NCI-H524 (cell line): ENCODE measurements at places on chromosomes 3 and 15.

DNA sequence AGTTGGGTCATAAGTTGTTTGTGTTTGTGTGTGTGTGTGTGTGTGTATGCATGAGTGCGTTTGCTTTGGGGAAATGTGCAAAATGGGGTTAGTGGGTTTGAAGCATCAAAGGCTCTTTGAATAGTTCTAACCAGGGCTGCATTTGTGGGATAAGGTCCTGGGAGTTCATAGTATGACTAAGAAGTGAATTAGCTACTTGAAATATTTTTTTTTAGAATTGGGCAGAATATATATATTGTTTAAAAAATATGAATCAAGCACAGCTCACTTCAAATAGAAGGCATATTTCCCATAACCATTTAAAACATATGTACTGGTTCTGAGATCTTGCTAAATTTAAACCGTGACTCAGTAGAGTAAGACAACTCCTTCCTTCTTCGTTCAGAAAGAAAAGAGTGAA is 43.1 kb downstream of the IGF2BP2 start:
- DNase-seq = no peak

GRCh38 chr3:148226246-148226645 is 471.5 kb upstream of the AGTR1 start:
- DNase-seq = no peak

GRCh38 chr3:198079771-198080520 is 119.9 kb downstream of the LMLN start:
- peak; percentile 69 for DNase-seq

- no peak for DNase-seq
Observed at GRCh38 chr3:135000465-135000864, 205.4 kb downstream of the EPHB1 start.

GRCh38 chr3:8886546-8886945 is 76.7 kb downstream of the RAD18 start:
- DNase-seq = no peak

DNA sequence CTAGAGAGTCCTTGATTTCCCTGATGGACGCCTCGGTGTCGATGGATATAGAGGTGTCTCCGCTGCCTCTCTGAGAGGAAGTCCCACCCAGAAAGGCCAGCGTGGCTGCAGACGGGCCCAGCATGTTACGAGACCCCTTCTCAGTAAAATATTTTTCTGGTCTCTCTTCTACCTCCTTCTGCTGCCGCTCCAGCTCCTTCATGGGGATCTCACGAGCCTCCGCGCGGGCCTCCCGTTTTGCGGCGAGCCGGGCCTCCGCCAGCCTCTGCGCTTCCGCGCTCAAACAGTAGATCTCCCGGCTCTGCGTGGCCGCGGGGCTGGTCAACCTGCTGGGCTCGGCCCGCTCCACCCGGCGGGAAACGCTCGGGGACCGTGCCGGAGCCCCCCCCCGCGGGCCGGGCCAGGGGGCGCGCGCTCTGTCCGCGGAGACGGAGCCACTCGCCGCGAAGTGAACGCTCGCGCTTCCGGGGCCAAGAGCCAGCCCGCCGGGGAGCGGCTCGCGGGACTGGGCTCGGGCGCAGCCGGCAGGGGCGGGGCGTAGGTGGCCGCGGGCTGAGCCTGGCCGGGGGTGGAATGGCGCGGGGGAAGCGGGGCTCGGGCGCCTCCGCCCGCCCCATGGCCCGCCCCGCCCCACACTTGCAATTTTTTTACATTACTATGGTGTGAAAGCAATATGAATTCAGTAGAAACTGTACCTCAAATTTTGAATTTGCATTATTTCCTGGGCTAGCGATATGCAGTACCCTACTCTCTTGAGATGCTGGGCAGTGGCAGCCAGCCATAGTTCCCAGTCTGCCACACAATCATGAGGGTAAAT is 10.2 kb upstream of the KCNMB3 start:
- DNase-seq = peak; percentile 74

DNA sequence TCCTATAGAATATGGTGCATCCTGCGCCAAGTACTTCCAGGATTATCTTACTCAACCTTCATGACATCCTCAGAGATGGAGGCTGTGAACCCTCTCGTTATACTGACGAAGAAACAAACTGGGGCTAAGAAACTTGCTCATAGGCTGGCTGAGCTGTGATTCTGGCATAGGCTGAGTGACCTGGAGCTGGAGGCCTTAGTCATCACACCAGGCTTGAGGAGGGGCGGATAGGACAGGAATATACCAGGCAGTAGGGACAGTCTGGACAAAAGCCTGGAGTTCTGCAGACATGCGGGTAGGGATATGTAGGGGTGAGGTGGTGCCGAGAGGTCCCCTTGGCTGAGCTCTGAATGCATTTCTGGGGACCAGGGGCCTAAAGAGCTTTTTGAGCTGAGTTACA is 18.1 kb downstream of the HEMK1 start:
- DNase-seq = no peak

GRCh38 chr3:152574461-152575079 is 260.4 kb upstream of the P2RY1 start:
- DNase-seq = peak; percentile 64

DNA sequence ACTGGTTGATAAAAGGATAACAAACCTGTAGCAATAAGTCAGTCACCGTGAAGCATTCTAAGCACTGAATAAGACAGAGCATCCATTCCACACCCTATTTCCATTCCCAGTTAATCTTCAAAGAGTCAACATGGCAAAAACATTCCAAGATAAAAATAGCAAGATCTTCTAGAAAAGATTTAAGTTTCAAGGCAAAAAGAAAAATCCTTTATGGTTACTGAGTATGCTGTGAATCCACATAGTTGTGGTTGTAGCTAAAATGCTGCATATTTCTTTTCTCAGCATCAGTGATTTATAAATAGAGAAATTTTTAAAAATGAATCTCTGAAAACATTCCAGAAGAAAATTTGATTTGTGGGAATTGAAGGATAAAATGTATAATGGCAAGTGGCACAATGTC is 21.1 kb downstream of the GAP43 start:
- DNase-seq = no peak

DNA sequence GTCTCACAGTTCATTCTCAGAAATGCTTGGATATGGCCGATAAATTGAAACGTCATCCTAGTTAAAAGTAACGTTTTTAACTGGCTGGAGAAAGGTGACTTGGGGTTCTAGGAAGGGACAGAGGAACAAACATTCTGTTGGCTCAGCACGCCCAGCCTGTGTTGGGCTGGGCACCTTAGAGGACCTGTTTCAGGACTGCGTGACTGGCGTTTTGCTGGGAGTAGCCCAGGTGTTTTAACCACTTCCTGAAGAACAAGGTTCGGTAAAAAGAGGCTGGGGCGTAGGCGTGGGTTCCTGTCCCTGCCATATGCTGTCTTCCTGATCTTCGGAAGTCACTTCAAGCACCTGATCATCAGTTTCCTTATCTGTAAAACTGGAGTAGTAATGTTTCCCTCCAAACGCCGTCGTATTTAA is 1.1 kb upstream of the TLNRD1 start:
- no peak for DNase-seq

- no peak for DNase-seq
Observed at GRCh38 chr15:73946046-73946721, 19.9 kb downstream of the LOXL1 start.

- DNase-seq = no peak
Observed at GRCh38 chr3:194194051-194194756, 58.3 kb downstream of the HES1 start.

DNA sequence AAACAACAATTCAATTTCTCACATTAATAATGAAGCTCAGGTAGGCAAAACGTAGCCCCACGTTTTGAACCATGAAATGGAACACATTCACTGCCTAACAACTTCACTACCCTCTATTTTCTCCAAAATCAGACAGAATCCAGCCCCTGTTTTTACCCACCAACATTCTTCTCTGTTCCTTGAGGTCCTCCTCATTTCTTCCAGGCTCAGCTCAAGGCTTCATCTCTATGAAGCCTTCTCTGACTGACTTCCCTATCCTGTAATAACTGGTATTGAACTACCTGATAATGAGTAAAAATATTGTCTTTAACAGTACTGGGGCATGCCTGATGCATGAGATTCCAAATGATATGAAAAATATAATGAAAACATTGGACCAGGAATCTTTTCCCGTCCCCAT is 2.2 kb downstream of the TFRC start:
- no peak for DNase-seq

DNA sequence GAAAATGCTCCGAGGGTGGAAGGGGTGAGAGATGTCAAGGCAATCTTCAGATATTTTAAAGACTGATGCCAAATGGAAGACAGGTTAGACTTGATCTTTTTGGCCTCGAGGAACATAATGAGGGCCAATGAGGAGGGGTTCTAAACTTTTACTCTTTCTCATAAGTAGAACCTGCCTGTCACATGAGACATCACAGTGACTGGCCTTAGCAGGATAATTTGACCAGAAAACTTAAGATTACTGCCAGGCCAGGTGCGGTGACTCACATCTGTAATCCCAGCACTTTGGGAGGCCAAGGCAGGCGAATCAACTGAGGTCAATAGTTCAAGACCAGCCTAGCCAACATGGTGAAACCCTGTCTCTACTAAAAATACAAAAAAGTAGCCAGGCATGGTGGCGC is 12.2 kb downstream of the TM4SF4 start:
- no peak for DNase-seq

DNA sequence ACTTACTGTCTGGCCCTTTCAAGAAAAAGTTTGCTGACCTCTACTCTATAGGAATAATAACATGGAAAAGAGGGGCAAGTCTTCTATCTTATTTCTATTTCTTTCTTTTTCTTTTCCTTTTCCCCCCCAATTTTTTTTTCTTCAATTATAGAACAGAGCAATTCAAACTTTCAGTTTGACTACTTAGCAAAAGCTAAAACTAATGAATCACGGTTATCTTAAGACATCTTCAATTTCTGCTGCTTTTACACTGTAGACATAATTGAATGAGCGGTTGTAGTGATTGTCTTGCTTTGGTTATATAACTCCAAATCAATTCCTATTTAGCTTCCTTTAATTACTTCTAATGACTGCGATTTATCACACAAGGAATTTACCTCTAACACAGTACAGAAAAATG is 74.3 kb upstream of the P2RY1 start:
- no peak for DNase-seq

- no peak for DNase-seq
Observed at GRCh38 chr3:71714595-71714994, 10.6 kb downstream of the EIF4E3 start.

DNA sequence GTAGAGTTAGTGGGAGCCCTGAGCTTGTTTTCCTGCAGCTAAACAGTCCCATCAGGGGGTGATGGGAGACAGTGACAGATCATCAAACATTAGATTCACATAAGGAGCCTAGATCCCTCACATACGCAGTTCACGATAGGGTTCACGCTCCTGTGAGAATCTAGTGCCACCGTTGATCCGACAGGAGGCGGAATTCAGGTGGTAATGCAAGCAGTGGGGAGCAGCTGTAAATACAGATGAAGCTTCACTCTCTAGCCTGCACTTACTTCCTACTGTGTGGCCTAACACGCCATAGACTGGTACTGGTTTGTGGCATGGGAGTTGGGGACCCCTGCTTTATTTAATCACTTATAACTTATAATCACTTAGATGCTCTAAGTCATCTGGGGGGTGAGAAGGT is 179.1 kb downstream of the AKAP13 start:
- DNase-seq = no peak

- DNase-seq = no peak
Observed at GRCh38 chr15:94639701-94640100, 408.3 kb downstream of the MCTP2 start.

DNA sequence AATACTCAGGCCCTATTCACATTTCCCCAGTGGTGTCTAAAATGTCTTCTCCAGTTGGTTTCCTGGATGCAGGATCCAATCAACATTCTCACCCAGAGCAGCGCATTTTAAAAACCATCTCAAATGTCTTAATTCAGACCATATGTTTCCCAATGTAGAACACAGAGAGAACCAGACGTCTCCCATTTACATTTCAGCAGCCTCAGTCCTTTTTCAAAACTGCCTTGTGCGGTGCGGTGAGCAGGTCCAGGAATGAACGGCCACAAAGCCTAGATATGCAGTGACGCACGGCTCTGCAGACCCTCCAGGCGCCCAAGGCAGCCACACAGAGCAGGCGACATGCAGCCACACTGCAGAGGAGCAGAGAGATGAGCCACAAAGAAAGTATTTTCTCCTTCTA is 66.1 kb upstream of the MEX3B start:
- DNase-seq = no peak

DNA sequence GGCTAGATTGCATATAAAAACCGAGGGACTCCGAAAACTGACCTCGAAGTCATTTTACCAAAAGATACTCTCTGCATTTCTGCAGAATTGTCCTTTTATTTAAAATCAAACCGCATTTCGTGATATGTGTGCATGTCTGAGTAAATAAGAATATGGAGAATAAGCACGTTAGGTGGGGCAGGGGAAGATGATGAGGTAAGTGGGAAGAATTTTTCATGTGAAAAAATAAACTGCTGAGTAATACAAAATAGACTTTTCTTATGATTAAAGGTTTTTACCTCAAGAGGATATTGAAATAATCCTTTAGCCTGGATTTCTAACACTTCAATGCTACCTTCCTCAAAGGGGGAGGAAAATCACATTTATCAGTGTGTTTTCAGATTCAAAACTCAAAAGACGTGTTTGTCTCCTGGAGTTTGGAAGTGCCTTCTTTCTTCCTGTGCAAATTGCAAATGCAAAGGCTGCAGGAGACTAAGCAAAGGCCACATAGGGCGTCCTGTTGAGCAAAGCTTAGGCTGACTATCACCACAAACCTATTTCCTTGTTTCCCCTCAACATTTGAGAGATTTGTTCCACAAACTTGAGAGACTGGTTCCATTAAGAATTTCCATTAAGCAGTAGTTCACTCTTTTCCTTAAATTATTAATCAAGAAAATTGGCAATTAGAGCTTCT is 813.5 kb downstream of the MCTP2 start:
- DNase-seq = no peak

DNA sequence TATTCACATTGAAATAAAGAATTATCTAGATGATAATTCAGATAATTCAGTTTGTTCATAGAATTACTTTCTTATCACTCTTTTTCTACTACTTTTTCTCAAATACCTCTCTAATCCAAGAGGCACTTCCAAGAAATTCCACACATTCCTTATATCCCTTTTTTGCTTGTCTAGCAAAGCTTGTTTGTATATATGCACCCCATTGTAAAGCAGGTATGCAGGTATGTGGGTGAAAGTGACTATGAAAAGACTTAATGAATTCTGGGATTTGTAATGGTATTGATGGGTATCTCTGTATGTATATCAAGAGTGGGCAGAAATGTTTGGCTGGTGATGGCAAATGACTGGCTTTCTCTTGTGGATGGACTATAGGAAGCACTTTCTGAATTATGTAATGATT is 94.1 kb upstream of the FGF7 start:
- DNase-seq = no peak

DNA sequence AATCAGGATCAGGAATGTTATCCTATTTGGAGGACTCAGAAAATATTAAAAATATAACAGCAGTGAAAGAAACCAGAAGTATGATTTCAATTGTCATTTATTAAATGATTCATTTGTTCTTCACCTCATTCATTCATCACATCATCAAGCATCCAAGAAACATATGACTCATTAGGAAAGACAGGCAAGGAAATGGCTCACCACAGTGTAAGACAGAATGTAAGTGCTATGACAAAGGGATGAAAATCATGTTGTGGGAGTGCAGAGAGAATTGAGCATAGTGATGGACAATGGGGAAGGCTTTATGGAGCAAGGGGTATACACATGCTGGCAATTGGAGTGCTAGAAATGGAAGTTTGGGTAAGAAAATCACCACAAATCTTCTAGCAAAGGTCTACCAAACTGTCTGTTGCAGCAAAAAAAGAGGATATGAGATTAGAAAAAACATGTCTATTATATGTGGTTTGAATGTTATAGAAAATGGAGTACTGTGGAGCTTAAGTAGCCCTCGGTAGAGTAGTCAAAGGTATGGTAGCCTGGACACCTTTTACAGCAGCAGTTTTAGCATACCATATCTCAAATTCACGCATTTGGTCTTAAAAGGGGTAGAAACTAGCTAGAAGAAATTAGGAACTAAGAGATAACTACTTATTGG is 111.1 kb upstream of the GPR149 start:
- no peak for DNase-seq
